ENCODE measurements at places on chromosomes 4 and X.

DNA sequence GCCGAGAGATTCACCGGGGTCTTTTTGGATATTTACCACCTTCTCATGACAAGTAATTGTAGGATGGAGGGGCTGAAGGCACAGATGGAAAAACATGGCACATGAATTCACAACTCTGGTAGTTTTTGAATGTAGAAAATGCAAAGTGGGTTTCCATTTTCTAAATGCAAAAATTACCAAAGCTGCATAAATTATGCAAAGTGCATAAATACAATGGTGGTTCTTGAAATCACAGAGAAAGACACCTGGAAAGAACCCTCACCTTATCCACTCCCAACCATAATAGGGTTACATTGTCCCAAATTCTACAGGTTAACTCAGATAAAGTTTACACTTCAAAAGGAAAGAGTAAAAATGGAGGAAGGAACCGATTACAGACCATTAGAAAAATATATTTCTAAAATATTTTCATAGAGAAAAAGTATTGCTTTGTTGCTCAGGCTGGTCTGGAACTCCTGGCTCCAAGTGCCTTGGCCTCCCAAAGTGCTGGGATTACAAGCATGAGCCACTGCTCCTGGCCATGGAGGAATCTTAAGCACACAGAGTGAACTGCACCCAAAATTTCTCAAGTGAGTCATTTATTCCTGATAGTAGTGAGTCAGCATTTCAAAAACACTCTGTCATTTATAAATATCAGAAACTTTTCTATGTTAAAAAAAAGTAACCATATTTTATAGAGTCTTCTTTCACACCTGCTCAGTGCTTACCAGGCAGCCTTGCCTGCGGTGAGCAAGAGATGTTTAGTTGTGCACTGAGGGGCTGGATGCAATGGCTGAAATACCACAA, 101.4 kb downstream of the FIP1L1 start:
- DNase-seq, result no peak

- DNase-seq, result no peak
These were observed 383.1 kb upstream of the LCORL start for GRCh38 chr4:18404642-18405041.

- no peak for DNase-seq
These were observed 4.2 kb downstream of the TLR1 start for GRCh38 chr4:38800366-38800765.

DNA sequence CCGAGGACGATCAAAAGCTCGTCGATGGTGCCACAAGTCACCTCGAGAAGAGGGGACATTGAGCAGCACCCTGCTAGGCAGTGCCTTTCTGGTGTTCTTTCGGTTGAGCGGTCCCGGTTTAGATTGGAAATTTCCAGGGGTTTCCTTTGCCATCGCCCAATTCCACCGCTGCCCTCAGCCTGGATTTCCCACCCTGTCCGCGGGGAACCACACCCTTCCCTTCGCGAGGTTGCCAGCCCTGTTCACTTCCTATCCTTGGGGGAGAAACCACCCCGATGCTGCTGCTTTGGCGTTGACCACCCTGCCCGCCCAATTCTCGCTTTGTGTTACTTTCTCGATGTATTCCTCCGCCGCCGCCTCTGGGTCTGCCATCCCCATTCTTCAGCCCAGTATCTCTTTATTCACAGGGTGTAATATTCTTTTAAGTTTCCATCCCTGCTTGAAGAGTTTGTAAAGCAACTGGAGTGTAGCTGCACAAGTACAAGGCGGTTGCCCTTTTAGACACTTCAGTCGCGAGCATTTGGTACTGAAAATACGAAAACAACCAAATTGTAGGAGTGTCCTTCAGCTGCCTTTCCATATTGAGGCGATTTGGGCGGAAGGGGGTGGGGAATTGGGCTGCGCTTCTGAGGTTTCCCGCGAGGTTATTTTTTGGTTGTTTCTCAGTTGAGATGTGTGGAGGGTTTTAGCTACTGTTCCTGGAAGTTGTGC, 1.1 kb downstream of the OGT start:
- DNase-seq, result no peak

GRCh38 chrX:135213200-135213844, 38.5 kb upstream of the ETDA start:
- DNase-seq, result no peak
